PC-3 (cell line): ENCODE measurements at places on chromosomes 12 and 14.

DNA sequence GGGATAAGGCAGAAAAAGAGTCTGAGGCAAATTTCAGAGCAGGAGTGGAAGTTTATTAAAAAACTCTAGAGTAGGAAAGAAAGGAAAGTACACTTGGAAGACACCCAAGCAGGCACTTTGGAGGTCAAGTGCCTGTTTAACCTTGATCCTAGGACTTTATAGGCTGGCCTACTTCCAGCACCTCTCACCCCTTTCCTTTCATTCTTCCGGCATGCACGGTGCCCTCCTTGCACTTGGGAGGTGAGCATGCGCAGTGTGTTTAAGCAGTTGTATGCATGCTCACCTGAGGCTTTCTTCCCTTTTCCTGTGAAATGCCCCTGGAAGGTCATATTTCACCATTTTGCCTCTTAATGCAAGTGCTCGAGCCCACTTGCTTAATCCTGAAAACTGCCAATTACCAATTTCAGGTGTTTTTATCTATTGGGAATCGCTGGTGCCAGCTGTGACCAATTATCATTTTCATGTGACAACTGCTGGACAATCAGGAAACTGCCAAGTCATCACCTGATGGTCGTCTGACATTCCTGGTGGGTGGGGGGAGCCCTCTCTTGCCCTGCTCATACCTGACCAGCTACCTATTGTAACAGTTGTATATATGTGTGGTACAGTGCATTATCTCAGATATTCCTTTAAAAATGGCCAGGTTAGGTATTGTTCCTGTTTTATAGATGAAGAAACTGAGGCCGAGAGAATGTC, 53.5 kb downstream of the SUDS3 start:
- no peak for DNase-seq

- DNase-seq, result no peak
These were observed 61.3 kb downstream of the CCDC88C start for GRCh38 chr14:91356181-91356763.

DNA sequence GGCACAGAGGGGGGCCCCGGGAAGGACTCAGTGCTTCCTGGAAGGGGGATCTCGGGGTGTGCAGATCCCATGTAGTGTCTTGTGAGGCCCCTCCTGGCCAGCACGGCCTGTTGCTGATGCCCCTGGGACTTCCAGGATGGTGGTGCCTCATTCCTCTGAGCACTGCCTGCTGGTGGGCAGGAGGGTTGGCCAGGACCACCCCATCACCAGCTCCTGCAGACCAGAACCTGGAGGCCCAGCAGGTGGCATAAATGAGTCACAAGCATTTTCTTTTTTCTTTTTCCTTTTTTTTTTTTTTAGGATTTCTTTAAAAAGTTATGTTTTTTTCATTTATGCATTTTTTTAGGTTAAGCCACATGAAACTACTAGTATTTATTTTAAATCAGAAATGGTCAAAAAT, 8.0 kb downstream of the MMP17 start:
- peak; percentile 33 for DNase-seq

DNA sequence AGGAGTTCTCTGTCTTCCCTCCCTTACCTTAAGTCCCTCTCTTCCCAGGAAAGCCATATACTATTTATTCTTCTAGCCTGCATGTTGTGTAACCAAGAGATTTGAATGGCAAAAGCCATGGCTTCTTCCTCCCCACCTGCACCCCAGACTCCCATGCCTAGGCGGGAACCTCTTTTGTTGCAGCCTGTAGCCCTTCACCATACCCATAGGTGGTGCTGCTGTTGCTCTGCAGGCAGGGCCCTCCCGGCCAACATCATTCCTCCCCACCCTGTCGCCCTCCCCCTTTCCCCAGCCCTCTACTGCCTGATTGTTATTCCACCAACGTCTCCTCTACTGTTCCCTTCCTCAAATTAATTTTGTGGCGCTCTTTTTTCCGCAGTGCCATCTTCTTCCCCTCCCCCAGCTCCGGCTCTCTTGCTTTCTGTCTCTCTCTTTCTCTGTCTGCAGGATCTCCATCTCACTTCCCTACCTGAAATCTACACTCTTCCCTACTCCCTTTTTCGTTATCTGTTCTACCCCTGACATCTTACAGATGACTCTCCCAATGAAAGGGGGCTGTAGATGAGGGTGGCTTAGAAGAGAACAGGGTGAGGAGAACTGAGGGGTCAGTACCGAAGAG, 13.8 kb downstream of the NGDN start:
- peak; percentile 15 for DNase-seq

DNA sequence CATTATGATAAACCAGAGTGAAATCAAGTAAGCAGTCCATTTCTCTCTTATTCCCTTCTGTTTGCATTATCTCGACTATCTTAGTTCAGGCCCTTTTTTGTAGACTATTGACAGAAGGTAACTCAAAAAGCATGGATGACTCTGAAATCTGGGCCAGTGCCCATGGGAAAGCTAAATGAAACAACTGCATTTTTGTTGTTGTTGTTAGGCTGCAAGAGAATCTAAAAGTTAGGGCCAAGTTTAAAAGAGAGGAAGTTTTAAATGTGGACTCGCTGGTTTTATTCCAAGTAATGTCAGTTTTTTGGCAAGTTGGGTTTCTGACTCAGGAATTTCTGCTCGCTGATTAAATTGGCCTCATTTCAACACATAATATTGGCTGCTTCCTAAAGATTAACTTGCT, 201.1 kb downstream of the PIK3C2G start:
- DNase-seq, result peak; percentile 82

GRCh38 chr14:90061685-90062126, at the start of gene KCNK13:
TSS of gene KCNK13 (plus strand) at chr14:90061994. CDS start at chr14:90062206, 212 bp downstream.
- DNase-seq, result no peak

- DNase-seq, result no peak
These were observed 108.4 kb downstream of the ESRRB start for GRCh38 chr14:76484355-76484754.

GRCh38 chr12:101697197-101697929, at the start of gene CHPT1:
TSS of gene CHPT1 (plus strand) at chr12:101697640. CDS start at chr12:101697862, 222 bp downstream.
- peak; percentile 47 for DNase-seq

DNA sequence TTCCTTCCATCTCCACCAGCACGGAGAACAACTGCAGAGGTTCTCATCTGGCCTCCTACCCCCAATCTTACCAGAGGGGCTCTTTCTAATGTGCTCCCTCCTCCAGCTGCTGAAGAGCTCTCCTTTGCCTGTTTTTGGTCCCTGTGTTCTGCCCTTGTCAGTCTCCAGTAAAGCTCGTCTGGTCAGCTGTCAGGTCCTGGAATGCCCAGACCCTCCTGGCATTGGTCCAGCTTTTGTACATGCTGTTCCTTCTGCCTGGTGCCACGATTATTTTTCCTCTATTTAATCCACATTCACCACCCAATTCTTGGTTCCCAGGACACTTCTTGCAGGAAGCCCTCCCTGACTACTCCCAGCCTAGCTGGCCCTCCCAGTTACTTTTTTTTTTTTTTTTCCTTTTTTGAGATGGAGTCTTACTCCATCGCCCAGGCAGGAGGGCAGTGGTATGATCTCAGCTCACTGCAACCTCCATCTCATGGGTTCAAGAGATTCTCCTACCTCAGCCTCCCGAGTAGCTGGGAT, 6.5 kb downstream of the SLC8B1 start:
- DNase-seq, result no peak

- DNase-seq, result no peak
These were observed 258.6 kb downstream of the ADAMTS20 start for GRCh38 chr12:43293396-43293795.
